ENCODE measurements at places on chromosomes 16 and 17.

DNA sequence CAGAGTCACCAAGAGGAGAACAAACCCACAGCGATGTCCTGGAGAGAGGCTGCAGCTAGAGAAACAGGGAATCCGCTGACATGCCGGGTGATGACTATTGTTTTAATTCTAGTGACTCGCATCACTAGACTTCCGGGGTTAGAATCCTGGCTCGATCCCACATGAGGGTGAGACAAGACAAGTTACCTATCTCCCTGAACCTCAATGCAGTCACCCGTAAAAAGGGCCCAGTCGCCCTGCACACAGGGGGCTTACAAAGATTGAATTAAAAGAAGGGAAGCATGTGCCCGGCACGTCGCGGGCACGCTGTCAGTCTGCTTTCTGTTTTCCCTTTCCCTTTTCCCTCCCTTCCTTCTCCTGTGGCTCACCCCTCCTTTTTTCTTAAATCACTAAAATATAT lies 212.9 kb upstream of the FOXF1 start:
- DNase-seq: no peak

DNA sequence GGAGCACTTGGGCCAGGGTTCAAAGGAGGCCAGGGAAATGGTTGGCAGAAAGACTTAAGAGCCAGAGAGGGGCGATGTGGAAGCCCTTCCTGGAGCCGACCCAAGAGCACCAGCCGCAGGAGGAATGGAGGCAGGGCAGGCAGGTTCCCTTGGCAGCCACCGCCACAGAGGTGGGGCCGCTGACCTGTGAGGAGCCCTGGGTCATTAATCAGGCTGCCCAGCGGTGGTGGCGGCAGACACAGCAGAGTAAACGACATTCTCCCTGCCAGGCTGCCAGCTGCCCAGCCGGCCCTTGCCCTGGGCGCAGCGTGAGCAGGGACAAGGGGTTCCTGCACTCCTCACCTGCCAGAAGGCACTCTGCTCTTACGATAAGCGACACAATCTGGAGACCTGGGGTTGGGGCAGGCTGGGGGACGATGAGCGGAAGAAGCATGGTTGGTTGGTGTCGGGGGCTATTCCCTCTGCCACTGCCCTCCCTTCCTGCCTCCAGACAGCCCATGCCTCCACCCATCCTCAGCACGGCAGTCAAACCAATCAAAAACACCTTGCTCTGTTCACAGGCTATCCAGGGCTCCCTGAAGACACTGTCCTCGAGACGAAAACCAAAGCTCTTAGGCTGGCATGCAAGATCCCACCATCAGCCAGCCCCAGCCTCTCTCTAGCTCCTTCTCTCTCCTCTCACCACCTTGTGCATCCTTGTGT lies 40.9 kb downstream of the PLXDC1 start:
- DNase-seq: no peak

- no peak for DNase-seq
These were observed 299.5 kb downstream of the IRF8 start for GRCh38 chr16:86198206-86199118.

- DNase-seq: no peak
These were observed 94.5 kb upstream of the METRNL start for GRCh38 chr17:82984751-82985427.

DNA sequence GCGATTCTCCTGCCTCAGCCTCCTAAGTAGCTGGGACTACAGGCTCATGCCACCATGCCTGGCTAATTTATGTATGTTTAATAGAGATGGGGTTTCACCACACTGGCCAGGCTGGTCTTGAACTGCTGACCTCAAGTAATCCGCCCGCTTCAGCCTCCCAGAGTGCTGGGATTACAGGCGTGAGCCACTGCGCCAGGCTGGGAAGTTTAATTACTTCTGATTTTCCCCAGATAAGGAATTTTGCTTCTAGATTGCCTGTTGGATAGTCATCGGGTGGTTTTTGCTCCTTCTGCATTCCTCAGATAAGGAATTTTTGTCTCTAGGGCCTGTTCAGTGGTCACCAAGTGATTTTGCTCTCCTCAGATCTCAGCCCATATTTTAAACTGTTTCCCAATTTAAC lies 112.5 kb downstream of the MAP2K4 start:
- DNase-seq: no peak

DNA sequence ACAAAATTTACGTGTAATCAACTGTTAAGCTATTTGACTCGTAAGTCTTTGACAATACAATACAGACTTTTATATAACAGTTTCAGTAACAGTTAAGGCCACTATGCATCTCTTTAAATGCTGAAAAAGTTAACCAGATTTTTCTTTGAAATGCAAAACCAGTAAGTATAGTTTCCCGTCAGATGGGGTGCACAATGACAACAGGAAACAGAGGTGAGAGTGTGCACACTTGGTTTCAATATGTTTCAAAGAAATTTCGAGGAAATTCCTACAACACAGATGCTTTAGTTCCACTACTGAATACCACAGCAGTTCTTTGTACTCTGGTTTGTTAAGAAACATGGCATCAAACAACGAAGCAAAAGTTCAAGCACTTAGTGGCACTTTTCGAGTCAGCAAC lies 48.4 kb downstream of the RNF157 start:
- no peak for DNase-seq

DNA sequence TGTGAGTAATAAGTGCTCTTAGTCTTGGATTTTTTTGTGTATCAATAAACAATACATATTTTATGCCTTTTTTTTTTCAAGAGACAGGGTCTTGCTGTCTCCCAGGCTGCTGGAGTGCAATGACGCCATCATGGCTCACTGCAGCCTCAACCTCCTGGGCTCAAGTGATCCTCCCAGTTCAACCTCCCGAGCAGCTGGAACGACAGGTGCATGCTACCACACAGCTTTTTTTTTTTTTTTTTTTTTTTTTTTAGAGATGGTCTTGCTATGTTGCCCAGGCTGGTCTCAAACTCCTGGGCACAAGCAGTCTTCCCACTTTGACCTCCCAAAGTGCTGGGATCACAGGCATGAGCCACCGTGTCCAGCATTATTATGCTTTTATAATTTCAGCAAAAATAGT lies 13.0 kb downstream of the ACSF2 start:
- no peak for DNase-seq

DNA sequence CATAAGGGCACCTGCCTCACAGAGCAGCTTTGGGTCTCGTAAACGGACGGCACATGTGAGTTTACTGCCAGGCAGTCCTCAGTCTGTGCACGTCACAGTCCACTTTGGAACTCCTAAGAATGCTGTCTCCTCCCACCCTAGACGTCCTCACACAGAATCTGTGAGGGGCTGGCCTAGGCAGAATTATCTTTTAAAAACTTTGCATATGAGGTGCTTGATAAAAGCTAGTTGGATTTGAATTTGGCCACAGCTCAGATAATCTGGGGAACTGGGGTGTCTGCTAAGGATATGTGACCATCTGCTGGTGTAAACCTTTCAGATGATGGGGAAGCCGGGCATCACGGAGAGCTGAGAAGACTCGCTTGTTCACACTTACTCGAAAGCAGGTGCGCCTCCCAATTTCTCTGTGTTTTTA lies 64.4 kb downstream of the METRNL start:
- DNase-seq: no peak

DNA sequence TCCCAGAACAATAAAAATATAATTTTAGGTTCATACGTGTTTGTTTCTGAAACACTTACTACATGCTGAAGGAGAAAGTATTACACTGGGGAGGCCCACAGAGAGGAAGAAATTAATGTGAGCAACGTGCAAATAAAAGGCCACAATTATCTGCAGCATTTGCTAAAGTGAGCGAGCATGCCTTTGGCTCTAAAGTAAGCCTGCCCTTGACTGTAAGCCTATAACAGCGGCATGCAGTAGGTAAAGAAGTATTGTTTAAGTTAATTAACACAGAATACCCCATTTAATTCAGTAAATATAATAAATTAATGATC lies 13.2 kb upstream of the COTL1 start:
- DNase-seq: no peak

GRCh38 chr17:63497708-63498483 lies 21.0 kb downstream of the ACE start:
- DNase-seq: no peak

- DNase-seq: no peak
These were observed 13.8 kb downstream of the TUBG1 start for GRCh38 chr17:42623271-42623670.

GRCh38 chr17:7676533-7676932 lies 10.8 kb downstream of the TP53 start:
- DNase-seq: no peak
